Stimulated activated CD8-positive, alpha-beta memory T cell treated with anti-CD3 and anti-CD28 coated beads, Interleukin-4, amount 100 ng/mL, for 1 hour (primary cell): ENCODE measurements at places on chromosomes 1 and 21.

DNA sequence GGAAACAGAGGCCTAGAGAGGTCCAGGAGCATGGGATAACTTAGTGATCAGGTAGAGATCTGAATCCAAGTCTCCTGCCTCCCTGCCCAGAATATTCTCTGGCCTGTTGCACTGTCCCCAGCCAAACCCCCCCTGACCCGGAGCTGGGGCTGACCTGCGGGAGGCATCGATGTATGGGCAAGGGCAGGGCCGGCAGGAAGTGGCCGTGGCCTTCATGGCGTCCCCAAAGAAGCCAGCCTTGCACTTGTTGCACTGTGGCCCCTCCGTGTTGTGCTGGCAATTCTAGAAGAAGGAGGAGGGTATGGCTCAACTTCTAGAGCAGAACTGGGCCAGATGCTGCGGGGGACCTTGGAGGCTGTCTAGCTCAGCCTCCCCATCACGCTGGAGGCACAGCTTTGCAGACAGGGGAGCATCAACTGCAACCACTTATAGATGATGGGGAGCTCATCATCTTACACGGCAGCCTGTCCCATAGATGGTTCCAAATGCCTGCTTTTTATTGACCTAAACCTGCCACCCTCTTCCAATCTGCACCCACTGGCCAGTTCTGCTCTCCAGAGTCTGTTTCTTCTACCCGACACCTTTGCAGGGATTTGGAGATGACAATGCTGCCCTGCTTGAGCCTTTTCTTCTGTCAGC is 58.2 kb downstream of the HSPG2 start:
- DNase-seq = no peak

- no peak for DNase-seq
Observed at GRCh38 chr1:27509127-27510080, 19.4 kb upstream of the WASF2 start.

DNA sequence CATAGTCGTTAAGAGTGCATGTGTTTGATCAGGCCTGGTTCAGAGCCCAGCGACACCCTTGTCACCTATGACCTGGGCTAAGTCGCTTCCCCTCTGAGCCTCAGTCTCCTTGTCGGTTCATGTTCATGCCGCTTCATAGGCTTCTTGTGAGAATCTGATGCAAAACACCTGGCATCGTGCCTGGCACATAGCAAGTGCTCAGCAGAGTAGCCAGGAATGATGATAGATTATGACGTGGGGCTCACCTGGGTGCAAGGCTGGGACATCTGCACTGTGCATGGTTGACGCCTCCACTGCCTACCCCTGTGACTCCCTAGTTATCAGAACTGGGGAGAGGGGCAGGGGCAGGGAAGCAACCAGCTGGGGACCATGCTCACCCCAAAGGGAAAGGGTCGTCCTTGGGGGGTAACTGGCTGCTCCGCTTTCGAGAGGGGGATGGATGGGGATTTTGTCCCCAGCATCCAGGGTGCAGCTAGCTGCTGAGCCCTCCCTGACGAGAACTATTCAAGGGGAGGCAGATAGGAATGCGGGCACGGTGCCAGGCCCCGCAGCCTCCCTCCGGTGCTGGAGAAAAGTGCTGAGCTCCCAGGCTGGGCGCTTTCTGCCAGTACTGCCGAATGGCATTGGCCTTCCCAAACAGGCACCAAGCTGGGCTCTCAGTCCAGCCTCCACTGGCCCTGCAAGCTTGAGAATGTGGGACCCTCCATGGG is 9.3 kb downstream of the EFHD2 start:
- DNase-seq = no peak

DNA sequence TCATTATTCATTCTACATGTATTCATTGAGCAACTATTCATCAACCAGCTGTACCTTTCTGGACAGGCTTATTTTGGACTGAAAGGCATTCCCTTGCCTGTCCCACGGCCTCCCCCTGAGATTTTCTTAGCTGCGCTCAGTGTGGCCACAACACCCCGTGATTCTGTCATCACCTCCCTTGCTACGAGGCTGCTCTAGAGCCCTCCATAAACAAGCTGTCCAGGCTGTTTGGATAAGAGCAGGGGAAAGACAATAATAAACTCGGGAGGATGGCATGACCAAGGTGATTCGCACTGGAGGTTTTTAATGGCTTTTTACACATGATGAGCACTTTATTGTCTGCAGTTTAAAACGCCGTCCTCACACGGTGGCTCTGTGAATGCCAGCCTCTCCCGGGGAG is 139.7 kb downstream of the ROR1 start:
- no peak for DNase-seq

- no peak for DNase-seq
Observed at GRCh38 chr1:172824209-172824608, 165.3 kb downstream of the FASLG start.

- no peak for DNase-seq
Observed at GRCh38 chr1:239125027-239125426, 261.3 kb upstream of the CHRM3 start.

- DNase-seq = no peak
Observed at GRCh38 chr1:235108876-235109275, 19.8 kb downstream of the TOMM20 start.

- no peak for DNase-seq
Observed at GRCh38 chr1:210218047-210218446, 14.5 kb upstream of the SERTAD4 start.

GRCh38 chr1:226116673-226117072 is 54.2 kb downstream of the H3-3A start:
- no peak for DNase-seq

GRCh38 chr1:201279313-201279712 is 4.0 kb upstream of the PKP1 start:
- DNase-seq = no peak

- no peak for DNase-seq
Observed at GRCh38 chr21:39774227-39774626, 29.2 kb downstream of the IGSF5 start.

DNA sequence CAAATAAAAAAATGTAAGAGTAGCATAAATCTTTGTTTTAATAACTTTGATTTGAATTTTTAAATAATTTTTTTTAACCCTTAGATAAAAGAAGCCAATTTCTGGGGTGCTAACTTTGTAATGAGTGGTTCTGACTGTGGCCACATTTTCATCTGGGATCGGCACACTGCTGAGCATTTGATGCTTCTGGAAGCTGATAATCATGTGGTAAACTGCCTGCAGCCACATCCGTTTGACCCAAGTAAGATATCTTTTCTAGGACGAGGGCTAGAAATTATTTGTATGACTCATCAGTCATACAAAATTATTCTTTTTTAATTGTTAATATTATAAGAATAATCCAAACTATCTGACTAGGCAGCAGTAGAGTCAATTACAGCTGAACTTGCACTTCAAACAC is 71.2 kb downstream of the GPR161 start:
- DNase-seq = no peak

GRCh38 chr1:55593298-55593697 is 378.1 kb upstream of the USP24 start:
- DNase-seq = no peak

- DNase-seq = no peak
Observed at GRCh38 chr1:37477198-37477931, 3.0 kb downstream of the ZC3H12A start.

DNA sequence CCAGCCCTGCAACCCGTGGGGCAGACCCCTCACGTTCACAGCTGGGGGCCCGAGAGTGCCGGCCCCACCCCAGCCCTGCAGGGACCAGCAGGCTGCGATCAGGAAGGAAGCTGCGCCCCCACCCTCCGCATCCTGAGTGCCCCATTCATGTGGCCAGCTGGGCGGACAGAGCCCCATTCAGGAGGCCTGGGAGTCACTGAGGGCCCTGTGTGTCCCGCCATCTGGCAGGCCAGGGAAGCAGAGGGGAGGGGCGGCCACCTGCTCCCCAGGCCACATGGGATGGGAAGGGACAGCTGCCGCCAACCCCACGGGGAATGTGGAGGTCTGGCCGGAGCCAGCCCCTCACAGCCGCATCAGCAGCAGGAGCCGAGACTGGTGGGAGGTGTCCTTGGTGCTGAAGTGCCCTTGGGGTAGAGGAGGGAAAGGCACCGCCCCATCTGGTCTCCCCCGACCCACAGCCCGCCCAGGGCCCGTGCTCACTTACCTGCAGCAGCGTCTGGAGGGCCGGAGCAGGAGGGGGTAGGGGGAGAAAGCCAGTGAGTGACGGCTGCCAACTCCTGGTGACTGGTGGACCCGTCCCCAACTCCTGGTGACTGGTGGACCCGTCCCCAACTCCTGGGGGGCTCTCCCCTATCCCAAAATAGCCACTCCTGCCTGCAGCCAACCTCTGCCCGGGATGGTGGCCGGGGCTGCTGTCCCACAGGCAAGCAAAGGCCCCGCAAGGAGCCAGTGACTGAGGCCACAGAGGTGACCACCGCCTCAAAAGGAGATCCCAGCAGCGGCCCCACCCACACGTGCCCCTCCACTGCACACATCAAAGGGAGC is 8.7 kb downstream of the ACAP3 start:
- DNase-seq = no peak
